NCI-H774 (cell line): ENCODE measurements at places on chromosomes 2 and 18.

DNA sequence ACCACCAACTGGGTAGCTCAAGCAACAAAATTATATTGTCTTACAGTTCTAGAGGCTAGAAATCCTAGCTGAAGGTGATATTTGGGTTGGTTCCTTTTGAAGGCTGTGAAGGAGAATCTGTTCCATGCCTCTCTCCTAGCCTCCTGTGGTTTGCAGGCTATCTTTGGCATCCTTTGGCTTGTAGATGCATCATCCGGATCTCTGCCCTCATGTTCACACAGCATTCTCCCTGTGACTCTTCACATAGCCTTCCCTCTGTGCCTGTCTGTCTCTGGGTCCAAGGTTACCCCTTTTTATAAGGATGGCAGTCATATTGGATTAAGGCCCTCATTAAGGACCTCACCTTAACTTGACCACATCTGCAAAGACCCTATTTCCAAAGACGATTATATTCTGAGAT lies 78.6 kb upstream of the MAP3K20 start:
- no peak for DNase-seq

DNA sequence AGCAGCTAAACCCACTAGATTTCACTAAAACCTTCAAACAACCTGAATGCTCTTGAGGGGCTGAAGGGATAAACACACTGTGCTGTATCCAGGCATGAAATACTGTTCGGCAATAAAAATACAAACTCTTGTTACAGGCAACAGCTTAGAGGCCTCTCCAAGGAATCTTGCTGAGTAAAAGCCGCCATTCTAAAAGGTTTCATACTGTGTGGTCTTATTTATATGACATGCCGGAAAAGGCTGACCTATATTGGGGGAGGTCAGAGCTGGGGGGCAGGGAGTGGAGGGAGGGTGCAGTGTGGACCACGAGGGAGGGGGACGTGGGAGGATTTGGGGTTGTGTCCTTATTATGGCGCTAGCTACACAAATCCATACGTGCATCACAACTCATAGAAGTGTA lies 136.2 kb downstream of the MBP start:
- DNase-seq = no peak

GRCh38 chr2:219542931-219543595 lies 546 bp downstream of the CHPF start:
- peak; percentile 37 for DNase-seq

GRCh38 chr2:204313256-204313655 lies 232.0 kb upstream of the PARD3B start:
- DNase-seq = no peak

DNA sequence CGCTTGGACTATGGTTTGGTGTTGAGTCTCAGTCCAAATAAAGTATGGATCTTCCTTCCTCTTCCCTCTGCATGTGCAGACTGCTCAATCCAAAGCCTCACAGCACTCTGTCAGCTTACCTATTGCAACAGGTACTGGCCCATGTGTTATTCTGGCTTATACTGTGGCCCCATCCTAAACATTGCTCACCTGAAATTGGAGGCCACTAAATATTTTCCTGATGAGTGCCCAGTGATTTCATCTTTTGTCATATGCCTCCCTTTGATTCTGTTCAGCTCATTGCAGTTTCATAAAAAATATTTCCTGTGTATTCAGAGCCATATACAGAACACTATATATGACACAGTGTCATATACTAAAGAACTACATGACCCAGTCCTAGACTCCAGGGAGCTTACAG lies 86.3 kb upstream of the FAM136A start:
- no peak for DNase-seq

DNA sequence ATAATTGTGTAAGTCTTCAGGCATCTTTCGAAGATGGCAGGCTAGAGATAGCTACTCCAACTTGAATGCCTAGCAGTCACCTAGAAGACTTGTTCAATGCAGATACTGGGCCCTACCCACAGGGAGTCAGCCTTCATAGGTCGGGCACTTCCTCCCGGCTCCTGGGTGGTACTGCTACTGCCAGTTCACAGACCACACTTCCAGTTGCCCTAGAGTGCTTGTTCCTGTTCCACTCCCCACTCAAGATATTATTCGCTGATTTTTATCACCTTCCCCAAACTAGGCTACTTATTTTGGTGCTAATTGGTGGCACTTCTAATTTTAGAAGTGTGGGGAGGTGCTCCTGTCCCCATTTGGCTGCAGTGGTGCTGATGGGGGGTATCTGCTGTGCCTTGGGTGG lies 34.2 kb downstream of the INPP4A start:
- DNase-seq = no peak

DNA sequence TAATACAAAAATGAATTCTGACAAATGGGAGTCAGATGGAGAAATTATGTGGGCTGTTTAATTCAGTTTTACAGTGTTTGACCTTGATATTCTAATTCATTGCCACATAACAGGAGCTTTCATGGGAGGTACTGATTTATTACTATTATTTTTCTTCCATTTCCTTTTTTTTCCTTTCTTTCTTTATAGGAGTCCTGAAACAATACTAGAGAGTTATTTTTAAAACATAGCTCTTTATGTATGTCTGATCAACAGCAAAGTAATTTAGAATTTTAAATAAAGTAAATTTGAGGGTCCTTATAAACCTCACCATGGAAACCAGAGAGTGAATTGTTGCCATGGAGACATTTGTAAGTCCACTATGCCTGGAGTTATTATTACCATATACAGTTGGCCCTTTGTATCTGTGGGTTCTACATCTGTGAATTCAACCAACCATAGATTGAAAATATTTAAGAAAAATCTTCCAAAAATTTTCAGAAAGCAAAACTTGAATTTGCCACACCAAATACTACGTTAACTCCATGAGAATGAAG lies 40.9 kb upstream of the PPP4R1 start:
- no peak for DNase-seq

GRCh38 chr2:108858894-108859293 lies 72.3 kb downstream of the CCDC138 start:
- no peak for DNase-seq

DNA sequence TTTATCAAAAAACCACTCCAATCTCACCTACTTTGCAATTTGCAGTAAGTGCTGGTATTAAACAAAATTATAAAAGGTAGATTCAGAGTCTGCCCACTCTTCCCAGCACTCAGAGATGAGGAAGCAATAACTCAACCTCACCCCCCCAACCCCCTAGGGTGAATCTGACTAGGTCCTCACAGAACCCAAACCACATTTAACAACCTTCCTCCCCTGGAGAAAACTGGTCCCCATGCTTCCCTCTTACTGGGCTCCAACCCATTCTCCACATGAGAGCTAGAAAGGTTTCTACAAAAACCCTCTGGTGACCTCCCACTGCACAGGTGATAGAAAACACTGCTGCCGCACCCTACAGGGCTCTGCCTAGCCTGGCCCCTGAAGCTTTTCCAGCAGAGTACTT lies 40.5 kb upstream of the BMP10 start:
- no peak for DNase-seq

- no peak for DNase-seq
Measured at GRCh38 chr2:15630121-15630977, 38.7 kb downstream of the DDX1 start.
